ENCODE measurements at places on chromosomes 4 and X.

DNA sequence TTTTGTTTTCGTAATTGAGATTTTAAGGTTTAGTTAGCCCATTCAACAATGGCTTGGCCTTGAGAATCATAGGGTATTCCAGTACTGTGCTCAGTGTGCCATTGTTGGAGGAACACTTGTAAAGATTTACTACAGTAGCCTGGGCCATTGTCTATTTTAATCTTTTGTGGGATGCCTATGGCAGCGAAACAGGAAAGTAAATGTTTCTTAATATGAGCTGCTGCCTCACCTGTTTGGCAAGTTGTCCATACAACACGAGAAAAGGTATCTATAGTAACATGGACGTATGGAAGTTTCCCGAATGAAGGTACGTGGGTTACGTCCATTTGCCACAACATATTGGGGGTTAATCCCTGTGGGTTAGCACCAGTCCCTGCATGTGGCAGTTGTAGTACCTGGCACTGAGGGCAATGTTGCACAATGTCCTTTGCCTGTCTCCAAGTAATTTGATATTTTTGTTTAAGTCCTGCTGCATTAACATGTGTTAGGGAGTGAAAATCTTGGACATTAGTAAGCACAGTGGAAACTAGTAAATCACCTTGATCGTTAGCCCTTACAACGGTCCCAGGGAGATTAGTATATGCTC, 38.6 kb upstream of the AADAT start:
- no peak for DNase-seq

DNA sequence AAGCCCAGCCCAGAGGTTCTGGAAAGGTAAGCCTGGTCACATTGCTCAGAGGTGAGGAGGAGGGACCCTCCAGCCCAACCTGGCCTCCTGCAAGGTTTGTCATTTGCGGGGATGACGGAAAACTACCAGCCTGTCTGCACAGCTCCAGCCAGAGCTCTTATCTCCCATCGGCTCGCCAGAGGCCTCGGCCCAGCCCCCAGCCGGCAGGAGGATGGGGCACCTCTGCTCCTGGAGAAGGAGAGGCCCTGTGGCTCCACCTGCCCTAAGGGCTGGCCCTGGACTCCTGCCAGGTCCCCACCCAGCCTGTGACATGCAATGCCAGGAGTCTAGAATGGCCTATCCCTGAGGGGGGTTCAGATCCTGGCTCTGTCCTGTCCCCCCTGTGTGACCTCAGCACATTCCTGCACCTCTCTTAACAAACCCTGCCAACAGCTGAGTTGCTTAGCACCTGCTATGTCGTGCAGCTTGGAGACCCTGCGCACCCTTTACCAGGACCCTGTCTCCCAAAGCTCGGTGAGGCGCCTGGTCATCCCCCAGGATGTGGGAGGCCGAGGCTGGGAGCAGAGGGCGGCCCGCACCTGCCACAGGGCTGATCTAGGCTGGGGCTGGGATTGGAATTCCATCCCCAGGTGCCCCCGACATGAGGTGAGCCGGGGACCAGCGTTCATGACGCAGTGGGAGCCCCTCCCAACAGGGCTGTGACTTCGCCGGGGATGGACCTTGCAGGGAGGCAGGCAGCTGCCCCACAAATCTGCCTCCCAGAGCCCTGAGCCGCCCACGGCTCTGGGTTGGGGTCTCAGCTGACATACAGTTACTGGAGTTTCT, 14.4 kb downstream of the ADRA2C start:
- DNase-seq = no peak

DNA sequence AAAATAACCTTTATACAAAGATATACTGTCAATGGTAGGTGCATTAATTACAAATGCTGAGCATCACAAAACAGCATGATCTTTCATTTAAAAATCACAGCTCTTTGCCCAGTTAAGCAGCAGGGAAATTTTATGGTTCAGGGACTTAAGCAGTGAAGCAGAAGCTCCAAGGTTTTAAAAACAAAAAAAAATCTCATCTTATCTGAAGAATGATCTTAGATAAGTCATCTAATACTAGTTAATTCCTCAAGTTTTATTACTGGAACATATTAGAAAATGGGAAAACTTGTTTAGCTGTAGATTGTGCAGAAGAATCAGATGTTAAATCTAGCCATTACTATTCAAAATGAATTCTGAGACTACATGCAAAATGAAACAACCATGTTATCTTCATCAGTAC, 289.9 kb downstream of the GASK1B start:
- DNase-seq = no peak

GRCh38 chrX:19133231-19133630, 11.0 kb upstream of the ADGRG2 start:
- no peak for DNase-seq

GRCh38 chr4:145804116-145804515, 124.2 kb downstream of the C4orf51 start:
- no peak for DNase-seq

DNA sequence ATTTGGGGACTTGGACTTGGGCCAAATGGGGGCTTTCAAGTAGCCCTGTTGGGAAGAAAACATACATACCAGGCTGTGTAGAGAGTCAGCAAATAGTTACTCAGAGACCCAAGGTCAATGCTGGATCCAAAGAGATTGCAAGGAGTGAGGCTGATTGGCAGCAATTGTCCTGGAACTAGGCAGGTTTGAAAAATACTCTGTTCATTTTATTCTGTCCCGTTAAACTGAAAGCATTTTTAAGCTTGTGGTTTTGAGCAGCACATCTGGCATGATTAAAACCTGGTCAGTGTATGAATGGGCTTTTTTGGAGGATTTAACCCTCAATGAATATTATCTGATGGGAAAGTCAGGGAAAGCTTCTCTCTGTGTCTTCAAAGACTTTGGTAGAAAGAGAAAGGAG, 294.3 kb upstream of the BOD1L1 start:
- no peak for DNase-seq

DNA sequence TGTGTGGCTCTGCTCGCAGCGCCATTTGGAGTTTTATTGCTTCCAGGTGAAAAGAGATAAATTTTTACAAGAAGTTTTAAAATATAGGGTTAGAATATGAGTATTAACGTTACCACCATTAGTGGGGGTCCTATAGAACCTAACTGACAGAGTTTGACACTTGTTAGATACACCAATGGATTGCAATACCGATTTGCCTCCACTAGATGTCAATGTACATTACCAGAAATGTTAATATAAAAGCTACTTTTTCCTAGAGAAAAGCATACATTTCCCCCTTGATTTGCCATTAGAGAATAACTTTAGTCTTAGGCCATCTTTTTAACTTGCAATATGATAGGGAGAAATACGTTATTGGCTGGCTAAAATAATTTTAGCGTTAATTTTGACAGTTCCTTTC, 108.4 kb downstream of the LINC00632 start:
- DNase-seq = no peak

DNA sequence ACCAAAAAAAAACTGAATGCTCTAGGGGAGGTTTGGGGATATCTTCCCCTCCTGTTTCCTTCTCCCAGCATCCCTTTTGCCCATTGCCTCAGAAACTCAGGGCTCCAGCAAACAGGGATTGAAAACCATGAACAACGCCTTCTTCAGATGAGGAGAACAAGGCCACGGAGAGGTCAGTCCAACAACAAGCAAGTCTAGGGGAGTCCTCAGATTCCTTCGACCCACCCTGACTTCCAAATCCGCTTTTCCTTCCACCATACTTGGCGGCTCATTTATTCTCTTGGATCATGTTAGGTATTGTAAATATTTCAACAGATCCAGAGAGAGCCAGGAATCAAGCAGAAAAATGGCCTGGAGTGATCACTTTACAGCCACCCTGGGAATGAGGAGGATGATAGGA, 21.9 kb downstream of the REELD1 start:
- no peak for DNase-seq

DNA sequence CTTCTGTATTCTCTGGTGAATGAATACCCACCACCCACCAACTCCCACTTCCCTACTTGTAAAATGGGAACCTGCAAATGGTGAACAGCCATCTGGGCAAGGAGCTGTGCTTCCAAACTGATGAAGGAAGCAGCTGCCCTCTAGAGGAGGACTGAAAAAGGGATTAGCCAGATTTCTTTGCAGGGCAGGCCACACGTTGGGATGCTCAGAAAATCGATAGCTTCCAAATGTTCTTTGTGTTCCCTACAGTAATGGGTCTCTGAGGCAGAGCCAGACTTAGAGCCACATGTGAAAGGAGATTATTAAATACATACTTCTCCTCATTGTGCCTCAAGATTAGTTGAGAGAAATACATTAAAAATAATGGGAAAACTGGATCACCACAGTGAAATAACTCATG, 39.3 kb upstream of the LPAR4 start:
- DNase-seq = no peak

DNA sequence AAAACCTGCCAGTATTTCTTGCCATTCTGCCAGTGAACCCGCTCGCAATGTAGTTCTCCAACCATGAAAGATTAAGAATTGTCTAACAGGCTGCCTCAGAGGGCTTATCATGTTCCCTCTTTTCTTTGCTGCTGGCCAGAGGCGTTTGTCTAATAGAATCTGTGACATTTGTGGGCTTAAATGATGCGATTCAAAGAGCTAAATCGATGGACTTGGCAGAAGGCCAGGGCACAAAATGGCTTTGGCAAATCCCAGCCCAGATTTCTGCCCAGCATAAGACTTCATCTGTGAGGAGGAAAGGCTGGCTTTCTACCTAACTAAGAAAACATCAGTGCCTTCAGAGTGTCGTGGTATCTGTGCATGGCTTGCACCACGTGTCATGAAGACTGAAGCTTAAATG, 79.9 kb downstream of the TRPC5OS start:
- DNase-seq = no peak

GRCh38 chr4:184293552-184293951, 75.9 kb upstream of the ENPP6 start:
- DNase-seq = no peak

DNA sequence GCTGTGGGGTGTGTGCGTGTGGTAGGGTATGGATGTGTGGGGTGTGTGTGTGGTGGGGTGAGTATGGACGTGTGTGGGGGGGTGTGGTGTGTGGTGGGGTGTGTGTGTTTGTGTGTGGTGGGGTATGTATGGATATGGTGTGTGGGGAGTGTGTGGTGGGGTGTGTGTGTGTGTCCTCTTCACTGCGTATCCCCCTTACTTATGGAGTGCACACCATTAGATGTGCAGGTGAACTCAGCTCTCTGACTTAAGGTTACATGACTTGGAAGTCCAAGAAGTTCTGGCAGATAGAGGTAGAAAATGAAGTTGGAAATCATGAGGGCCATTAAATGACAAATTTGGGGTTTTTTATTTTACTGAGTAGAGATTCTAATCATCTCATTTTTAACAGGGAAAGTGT, 182.5 kb downstream of the PALLD start:
- DNase-seq = no peak

DNA sequence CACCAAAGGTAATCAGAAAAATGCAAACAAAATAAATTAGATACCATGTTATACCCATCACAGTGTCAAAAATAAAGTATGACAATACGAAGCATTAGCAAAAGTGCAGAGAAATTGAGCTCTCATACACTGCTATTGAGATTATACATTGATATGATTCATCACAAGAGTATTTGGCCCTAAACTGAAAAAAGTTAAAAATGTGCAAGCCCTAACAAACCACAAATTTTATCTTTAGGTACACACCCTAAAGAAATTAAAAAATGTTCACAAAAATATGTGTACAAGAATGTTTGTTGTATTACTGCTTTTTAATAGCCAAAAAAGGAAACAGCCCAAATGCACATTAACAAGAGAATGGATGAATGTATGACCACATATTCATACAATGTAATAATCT, 137.9 kb upstream of the MAGEA10 start:
- DNase-seq = no peak

GRCh38 chrX:71081330-71082123, 13.4 kb upstream of the SNX12 start:
- DNase-seq = no peak

DNA sequence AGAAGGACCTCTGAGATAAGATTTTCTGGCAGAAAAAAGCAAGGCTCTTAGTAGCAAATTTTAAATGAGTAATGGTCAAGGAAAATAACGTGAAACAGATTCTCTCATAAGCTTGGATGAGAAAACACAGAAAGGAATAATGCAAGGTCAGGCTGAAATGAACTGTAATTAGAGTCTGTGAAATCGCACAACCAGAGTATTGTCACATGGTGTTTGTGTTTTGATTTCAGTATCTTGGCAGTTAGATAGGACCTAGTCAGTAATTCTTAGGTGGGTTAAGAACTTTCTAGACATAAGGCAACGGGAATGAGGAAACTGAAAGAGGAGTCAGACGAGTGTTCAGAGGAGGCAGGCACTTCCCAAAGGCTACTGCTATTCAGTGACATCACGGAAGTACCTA, 34.6 kb downstream of the LIMCH1 start:
- no peak for DNase-seq

DNA sequence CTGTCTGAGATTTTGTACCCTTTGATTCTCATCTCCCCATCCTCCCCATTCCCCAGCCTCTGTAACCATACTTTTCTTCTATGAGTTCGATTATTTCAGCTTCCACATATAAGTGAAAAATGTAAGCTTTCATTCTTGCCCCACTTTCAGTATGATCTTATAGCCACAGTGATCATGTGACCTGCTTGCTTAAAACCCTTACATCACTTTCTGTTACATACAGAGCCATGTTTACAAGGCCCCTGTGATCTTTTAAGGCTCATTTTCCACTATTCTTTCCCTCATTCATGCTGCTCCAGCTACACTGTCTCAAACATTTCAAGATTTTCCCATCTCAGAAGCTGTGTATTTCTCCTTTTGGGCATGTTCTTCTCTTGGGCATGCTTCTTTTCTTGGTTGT, 147.7 kb downstream of the DCK start:
- DNase-seq = no peak

GRCh38 chrX:47864300-47864699, 27.6 kb downstream of the ZNF81 start:
- DNase-seq = no peak

- DNase-seq = no peak
Observed at GRCh38 chr4:48015678-48016077, 803 bp downstream of the CNGA1 start.

DNA sequence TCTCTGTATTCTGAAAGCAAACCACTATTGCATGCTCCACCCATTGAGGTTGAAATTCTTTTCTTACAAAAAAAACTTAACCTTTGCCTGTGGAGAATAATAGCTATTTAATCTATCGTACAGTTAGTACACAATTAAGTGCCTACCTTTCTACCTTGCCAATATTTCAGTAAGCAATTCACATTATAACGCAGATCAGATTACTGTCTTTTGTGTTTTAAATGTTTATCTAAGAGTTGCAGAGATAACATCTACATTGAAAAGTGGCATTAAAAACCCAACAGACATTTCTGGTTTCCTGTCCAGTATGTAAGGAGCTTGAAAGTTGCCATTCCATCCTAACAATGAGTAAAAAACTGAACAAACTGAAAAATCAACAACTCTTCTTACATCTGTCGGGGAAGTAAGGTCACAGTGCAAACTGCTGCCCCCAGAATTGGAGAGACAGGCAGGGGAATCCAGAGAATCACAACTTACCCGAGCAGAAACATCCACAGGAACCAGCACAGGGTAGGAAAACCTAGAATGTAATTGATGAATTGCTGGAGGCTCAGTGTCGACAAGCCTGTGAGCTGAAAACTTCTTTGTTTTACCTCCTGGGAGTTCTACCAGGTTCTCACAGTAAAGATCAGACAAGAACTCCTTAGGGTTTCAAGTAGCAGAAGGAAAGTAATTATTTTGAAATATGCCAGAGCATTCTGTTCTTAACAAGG, 27.3 kb upstream of the ACSL4 start:
- no peak for DNase-seq

GRCh38 chr4:5816101-5816500, 76.8 kb downstream of the CRMP1 start:
- DNase-seq = no peak

GRCh38 chr4:100288161-100288560, 97.9 kb upstream of the DDIT4L start:
- DNase-seq = no peak

- no peak for DNase-seq
Observed at GRCh38 chr4:2284161-2284933, 22.4 kb upstream of the MXD4 start.

All from stimulated activated CD8-positive, alpha-beta memory T cell treated with anti-CD3 and anti-CD28 coated beads, Interleukin-4, amount 100 ng/mL, for 1 hour (primary cell).